ENCODE measurements at places on chromosomes 16 and 17.

DNA sequence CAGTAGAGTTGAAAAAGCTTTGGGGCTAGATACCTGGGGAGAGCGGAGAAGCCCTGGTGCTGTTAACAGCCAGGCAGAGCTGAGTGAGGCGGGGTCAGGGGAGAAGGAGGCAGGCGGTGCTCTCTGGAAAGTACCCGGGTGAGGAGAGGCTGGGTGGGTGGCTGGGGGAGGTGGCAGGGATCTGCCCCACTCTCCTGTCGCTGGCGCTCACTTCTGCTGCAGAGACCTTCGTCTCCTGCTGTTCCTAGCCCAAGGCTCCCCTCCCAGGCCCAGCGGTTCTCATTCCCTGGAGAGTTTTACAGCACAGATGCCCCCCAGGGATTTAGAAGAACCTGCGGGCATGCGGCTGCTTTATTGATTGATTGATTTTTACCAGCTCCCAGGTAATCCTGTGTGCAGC is 302.8 kb downstream of the IRF8 start:
- H3K27ac ChIP-seq, result no peak overlapping the region
- DNase-seq, result no peak
- H3K4me3 ChIP-seq, result no peak overlapping the region
- no peaks in the 10 kb centered on the region for H3K4me1 ChIP-seq

DNA sequence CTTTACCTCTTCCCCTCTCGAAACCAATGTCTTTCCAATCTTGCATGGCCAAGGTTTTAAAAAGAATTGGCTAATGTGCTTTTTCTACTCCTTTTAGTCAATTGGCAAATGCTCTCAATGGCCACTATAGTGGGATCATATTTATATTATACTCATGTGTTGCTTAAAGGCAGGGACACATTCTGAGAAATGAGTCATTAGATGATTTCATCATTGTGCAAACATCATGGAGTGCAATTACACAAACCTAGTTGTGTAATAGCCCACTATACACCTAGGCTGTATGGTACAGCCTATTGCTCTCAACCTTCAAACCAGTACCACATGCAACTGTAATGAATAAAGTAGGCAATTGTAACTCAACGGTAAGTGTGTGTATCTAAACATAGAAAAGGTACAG is 180.9 kb downstream of the HS3ST3A1 start:
- H3K27ac ChIP-seq, result peak overlapping the region; percentile 68
- H3K4me3 ChIP-seq, result no peak overlapping the region
- no peaks in the 10 kb centered on the region for H3K36me3 ChIP-seq
- no peaks in the 10 kb centered on the region for H3K27me3 ChIP-seq

DNA sequence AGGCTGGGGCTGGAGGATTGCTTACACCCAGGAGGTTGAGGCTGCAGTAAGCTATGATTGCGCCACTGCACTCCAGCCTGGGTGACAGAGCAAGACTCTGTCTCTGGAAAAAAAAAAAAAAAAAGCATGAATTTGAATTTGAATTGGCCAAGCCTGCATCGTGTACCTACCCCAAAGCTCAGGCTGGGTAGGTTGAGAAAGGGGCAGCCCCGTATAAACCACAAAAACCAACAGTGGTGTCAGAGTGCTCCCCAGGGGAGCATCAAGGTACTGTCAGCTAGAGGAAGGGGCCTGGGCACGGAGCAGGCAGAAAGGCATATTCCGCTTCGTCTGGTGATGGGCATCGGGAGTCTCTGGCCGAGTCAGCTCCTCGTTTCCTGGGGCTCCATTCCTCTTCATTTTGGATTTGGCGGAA is 40.9 kb downstream of the RAP1GAP2 start:
- no peak overlapping the region for H3K4me3 ChIP-seq
- no peaks in the 10 kb centered on the region for H3K4me1 ChIP-seq
- DNase-seq, result no peak
- H3K27ac ChIP-seq, result no peak overlapping the region

- H3K27ac ChIP-seq, result no peak overlapping the region
- peaks cover 23% of the 10 kb centered on the region for H3K27me3 ChIP-seq
- no peak overlapping the region for H3K4me3 ChIP-seq
- H3K36me3 ChIP-seq, result no peaks in the 10 kb centered on the region
Measured at GRCh38 chr16:57388359-57389086, 16.0 kb upstream of the CCL17 start.

- peaks cover 13% of the 10 kb centered on the region for H3K4me1 ChIP-seq
- H3K27me3 ChIP-seq, result no peaks in the 10 kb centered on the region
- no peak overlapping the region for H3K27ac ChIP-seq
- H3K4me3 ChIP-seq, result no peak overlapping the region
Measured at GRCh38 chr17:63481488-63481870, 4.6 kb downstream of the ACE start.

DNA sequence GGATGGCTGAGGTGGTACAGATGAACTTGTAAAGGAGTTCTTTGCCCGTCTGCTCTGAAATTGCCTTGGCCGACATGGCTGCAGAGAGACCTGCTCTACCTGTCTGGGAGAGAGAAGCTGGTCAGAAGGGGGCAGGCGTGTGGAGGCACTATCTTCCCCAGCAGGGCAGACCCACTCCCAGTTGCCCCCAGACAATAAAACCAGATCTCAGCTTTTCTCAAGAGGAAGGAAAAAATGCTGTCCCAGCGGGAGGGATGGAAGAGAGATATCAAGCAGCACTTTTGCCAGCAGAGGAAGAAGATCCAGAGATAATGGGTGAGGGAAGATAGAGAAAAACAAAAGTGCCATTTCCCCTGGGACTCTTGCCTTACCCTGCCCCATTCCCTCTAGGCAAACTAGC is 5.0 kb downstream of the ACLY start:
- H3K4me3 ChIP-seq, result no peak overlapping the region
- peaks cover 58% of the 10 kb centered on the region for H3K4me1 ChIP-seq
- no peak for DNase-seq
- H3K27me3 ChIP-seq, result no peaks in the 10 kb centered on the region
- peaks cover 27% of the 10 kb centered on the region for H3K36me3 ChIP-seq

DNA sequence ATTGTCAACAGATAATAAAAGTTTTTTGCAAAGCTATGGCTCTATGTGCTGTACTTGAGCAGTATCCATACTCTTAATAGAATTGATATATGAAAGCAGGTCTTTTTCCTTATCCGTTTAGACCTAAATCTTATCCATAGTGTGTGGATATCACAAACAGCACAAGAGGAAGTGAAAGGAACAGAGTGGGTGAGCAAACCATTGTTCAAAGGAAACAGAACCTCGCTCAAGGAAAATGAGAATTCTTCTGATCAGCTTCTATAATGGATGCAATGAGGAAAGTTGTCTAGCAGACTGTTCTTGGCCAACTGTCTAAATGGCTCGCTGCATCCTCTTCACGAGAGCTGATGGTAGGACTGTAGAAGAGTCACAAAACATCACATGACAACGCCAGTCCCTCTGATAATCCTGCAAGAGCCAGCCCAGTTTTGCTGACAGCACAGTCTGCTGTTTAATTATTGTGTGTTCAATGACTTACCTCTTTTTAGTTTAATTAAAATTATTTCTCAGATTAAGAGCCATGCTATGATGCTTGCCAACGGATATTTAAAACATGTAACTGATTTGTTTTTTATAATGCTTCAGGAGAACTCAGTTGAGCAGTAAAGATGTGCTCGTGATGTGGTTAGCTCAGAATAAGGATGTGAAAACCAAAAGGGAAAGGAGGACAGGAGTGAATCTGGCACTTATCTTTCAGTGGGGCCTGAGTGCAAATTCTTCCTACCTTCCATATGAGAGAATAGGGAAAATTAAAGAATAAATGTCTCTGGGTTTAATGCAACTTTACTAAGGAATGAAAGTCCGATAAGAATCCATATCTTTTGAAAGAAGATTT is 38.5 kb downstream of the WWOX start:
- no peak overlapping the region for H3K27ac ChIP-seq
- H3K4me3 ChIP-seq, result no peak overlapping the region
- peaks cover 5% of the 10 kb centered on the region for H3K4me1 ChIP-seq

GRCh38 chr16:86300746-86301481 is 209.4 kb upstream of the FOXF1 start:
- peak; percentile 56 for DNase-seq
- peaks cover 7% of the 10 kb centered on the region for H3K4me1 ChIP-seq
- no peak overlapping the region for H3K4me3 ChIP-seq
- peaks cover 51% of the 10 kb centered on the region for H3K27me3 ChIP-seq
- H3K27ac ChIP-seq, result no peak overlapping the region

- no peaks in the 10 kb centered on the region for H3K27me3 ChIP-seq
- no peak overlapping the region for H3K4me3 ChIP-seq
- no peaks in the 10 kb centered on the region for H3K36me3 ChIP-seq
- H3K4me1 ChIP-seq, result no peaks in the 10 kb centered on the region
- H3K27ac ChIP-seq, result no peak overlapping the region
- no peak for DNase-seq
Measured at GRCh38 chr17:83067071-83067717, 12.2 kb upstream of the METRNL start.

DNA sequence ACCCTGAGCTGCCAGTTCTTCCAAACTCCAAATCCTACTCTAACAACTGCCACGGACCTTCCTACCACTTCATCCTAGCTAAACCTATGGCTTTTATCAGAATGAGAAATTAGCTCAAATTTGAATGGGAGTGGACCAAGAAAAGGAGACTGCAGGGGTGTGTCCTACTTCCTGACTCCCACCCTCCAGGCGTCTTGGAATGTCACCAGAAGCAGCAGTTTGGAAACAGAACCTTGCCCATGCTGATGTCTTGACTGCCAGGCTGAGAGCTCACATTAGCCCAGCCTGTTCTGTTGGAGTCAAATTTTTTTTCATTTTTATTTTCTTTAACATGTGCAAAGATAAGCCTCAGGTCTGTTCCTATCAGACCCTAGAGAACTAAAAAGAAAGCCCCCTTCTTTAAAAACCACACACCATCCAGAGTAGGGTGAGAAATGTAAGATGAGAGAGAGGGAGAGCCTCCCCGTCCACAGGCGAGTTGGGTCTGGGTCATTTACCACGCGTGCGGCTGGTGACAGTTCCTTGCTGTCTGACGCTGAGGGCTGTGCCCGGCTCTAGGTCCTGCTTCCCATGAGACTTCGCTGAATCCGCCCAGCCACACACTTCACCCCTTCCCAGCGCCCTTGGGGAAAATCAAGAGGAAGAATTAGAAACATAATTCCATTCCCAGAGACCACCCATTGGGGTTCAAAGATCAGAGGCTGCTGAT is 54.3 kb downstream of the WNT3 start:
- no peaks in the 10 kb centered on the region for H3K36me3 ChIP-seq
- H3K4me1 ChIP-seq, result peaks cover 27% of the 10 kb centered on the region
- no peak overlapping the region for H3K4me3 ChIP-seq
- DNase-seq, result peak; percentile 30
- no peaks in the 10 kb centered on the region for H3K27me3 ChIP-seq

DNA sequence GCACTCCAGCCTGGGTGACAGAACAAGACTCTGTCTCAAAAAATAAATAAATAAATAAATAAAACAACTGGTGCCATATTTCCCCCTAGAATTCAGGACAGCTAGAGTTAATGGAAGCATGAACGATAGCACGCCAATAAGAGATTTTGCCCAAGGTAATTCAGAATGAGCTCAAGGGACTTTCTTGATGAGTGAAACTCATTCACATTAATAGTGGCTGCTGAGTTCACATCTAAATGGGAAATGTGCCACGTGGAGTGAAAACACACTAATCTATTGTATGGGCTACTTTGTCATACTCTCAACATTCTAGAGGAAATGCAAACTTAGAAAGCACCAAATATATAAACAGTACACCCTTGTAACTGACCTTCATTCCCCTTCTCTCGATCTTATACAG is 47.4 kb upstream of the PSMD7 start:
- peaks cover 1% of the 10 kb centered on the region for H3K27me3 ChIP-seq
- H3K4me1 ChIP-seq, result no peaks in the 10 kb centered on the region
- no peak for DNase-seq
- H3K4me3 ChIP-seq, result no peak overlapping the region
- no peak overlapping the region for H3K27ac ChIP-seq

DNA sequence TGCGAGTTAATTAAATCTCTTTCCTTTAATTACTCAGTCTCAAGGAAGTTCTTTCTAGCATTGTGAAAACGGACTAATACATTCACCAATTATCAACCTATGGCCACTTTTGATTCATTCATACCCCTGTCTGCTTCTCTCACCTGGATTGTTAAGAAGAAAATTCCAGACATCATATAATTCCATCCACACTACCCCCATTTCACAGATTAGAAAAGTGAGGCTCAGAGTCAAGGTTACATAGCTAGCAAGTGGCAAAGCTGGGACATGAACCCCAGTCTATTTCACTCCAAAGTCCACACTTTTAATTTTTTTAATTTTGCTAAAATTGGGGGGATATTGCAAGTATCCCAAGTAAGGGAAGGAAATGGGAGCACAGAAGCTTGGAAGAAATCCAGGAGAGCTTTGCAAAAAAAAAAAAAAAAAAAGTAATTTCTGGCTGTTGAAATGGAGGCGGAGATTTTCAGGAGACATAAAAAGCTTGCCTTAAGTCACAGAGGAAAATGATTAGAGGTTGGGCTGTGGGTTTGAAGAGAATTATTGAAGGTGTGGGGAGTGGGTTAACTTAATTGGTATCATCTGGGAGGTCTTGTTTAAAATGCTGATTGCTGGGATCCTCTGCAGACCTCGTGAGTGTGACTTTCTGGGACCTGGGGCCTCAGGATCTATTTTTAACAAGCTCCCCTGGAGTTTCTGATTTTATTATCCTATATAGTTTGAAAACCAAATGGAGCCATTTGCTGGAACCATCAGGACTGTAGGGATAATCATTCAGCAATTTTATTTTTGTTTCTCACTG is 42.3 kb upstream of the ZKSCAN2 start:
- no peaks in the 10 kb centered on the region for H3K36me3 ChIP-seq
- H3K4me3 ChIP-seq, result no peak overlapping the region
- DNase-seq, result no peak
- no peaks in the 10 kb centered on the region for H3K4me1 ChIP-seq
- no peaks in the 10 kb centered on the region for H3K27me3 ChIP-seq

All from GM23248 (cell line).